ENCODE measurements at places on chromosomes 12 and 14.

DNA sequence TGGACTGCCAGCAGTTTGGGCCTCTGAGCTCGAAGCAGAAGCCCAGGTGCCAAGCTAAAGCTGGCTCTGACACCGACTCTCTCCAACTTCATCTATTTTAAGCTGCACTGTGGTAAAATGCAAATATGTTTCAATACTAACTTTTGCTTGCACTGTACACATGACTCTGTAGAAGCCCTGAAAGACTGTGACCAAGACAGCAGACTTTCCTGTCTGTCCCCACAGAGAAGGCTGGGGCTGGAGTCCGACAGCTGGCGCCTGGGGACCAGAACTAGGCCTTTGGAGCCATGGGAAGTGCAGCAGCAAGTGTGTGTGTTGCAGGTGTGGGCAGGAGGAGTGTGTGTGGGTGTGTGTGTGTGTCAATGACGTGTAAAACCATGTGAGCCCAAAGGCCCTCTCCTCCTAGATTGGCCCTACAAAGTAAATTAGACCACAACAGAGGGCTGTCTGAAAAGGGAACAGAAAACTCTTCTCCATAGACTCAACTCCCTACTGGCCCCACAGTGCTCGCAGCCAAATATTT is 16.4 kb upstream of the RAB35 start:
- DNase-seq = peak; percentile 35

DNA sequence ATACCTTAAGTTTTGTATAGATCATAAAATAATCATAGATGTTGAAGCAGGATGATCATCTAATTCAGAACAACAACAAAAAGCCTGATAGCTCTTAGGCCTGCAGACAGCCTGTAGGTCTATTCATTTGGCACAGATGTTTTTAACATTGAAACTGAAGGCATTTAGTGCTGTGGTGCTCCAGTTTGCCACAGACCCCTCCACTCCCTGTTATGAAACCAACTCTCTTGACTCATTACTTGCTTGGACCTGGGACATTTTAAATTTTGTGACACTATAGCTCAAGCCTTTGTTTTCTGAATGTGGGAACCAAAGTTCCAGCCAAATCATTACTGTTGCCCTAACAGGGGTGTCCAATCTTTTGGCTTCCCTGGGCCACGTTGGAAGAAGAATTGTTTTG is 9.1 kb downstream of the PRKCH start:
- DNase-seq = no peak

DNA sequence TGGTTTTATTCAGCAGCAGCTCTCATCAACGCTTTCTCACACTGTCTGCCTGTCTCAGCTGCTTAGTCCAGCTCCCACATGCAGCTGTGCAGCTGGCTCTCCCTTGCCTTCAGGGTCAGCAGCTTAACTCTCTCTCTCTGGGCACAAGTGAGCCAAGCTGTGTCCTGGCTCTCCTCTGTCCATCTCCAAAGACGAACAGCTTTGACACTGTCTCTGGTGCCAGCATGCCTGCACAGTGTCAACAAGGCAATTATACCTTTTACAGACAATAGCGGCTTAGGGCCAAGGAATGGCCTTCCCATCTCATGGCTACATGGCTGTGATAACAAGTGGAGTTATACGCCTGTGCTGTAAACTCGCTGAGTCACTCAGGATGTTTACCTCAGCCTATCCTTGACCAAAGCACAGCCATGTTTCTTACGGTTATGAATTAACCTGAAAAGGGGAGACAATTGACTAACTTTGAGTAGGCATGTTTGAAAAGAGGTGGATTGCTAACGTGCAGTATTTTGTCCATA is 38.4 kb upstream of the MANSC4 start:
- no peak for DNase-seq

GRCh38 chr14:50520947-50521815 is 11.2 kb downstream of the MAP4K5 start:
- DNase-seq = no peak

DNA sequence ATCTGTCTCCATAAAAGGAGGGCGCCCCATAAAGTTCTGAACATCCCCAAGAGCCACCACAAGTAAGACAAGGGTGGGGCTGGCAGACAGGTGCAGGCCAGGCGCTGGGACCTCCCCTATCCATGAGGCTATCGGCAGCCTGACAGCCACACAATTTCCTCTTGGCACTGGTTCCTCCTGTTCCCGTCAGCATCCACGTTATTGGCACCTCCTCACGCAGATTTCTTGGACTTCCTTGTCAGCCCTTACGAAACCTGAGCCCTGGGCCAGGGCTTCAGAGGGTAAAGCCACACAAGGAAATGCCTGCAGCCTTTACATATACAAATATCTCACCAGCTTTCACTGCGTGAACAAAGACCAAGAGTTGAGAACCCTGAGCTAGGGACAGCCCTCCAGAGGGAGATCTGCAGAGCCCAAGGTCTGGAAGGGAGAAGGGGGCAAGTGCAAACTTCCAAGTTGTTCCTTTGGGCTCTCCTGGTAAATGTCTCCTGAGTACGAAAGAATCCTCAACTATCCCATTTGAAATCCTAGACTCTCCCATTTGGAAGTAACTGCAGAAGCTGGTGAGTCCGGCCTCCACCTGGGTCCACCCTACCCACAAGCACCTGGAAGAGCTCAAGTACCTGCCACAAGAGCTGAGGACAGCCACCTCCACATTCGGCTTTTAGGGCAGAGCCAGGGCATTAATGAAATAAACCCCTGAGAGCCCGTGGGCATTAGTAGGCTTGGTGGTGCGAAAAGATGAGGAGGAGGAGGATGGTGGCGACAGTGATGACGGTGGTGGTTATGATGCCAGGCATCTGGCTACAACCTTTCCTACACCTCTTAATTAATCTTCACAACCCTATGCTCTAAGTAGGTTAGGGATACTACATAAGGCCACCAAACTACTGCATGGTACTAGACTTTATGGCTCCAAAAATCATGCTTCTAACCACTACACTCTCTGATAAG is 5.5 kb upstream of the TC2N start:
- DNase-seq = peak; percentile 74

GRCh38 chr12:127957001-127957660 is 309.8 kb upstream of the TMEM132C start:
- DNase-seq = no peak

DNA sequence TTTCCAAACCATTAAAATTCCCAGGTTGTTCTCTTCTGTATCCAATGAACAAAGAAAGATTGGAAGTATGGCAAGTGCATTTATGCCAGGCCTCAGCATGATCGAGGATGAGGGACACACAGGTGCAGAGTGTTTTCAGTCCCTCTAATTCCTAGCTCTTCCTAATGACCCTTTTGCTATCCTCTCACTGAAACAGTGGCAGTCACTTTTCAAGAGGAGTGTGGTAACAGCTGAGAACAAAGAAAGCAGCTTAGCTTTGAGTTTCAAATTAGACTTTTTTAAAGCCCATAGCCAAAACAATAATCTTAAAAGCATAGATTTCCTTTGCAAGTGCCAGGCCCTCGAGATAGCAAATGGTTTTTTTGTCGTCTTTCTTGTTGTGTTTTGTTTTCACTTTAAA is 110.8 kb downstream of the KCNH5 start:
- DNase-seq = no peak

GRCh38 chr12:12557733-12558132 is 4.9 kb downstream of the DUSP16 start:
- no peak for DNase-seq

DNA sequence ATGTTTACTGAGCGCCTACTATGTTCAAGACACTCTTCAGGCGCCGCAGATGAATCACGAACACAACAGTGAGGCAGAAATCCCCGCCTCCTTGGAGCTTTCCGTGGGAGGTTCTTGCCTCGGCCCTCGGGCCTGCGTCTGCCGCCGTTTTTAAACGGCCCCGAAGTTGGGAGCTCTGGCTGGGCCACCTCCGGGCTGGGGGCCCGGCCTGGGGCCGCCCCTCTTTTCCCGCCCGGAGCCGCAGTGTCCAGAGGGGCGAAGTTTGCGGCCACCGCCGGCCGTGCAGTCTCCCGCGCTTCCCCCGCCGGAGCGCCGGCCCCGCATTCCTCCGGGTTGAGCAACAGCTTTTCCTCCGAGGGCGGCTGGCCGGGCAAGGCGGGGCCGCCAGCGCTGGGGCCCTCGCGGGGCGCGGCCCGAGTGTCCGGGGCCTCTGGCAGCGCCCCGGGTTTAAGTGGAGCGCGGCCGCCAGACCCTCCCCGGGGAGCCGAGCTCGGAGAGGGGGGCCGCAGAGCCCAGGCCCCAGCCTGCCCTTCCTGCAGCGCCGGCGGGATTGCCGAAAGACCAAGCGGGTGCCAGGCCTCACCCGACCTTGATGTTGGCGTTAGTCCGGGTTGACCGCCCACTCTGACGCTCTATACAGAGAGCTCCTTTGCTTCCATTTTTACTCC is 18.7 kb upstream of the CTDSP2 start:
- DNase-seq = peak; percentile 33

GRCh38 chr12:49662998-49663843 is 39.9 kb downstream of the PRPF40B start:
- peak; percentile 91 for DNase-seq

DNA sequence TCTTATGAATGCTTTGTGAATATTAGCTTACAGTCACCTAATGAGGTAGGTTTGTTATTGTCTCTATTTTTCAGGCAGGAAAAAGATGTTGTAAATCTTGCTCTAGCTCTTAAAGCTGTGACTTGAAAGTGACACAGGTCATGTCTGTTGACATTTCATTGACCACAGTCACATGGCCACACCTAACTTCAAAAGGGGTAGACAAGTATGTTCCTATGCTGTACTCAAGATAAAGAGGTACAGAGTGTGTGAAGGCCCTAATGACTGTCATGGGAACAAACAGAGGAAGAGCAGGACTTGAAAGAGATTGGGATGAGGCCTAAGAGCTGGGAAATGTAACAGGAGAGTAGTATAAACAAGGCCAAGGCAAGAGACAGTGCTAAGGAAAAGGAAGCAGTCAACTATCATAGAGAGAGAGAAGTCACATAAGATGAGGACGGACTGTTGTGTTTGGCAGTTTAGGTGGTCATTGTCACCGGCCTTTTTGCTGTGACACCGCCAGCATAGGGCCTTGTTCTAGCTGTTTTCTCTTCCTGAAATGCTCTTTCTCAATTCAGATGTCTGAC is 181.0 kb downstream of the CFAP54 start:
- DNase-seq = no peak

All from CD4-positive, alpha-beta T cell treated with Interleukin-15 for 1 hour (primary cell).